ENCODE measurements at places on chromosomes 3 and 15.

DNA sequence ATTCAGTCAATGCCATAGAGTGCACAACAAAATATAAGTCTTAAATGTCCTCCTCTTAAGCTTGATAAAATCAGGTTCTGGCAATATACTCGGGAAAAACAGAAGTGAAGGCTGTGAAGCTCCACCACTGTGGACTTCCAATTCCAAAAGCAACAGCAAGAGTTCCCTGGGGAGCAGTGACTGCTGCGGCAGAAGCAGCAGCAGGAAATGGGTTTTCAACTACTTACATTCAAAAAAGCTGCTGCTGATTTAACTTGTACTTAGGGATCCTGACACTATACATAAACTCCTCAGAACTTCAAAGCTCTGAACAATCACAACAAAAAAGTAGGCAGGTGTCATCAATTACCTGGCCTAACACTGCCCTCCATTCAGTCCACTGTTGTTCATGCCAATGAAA lies 4.7 kb downstream of the CEP152 start:
- no peak for DNase-seq

DNA sequence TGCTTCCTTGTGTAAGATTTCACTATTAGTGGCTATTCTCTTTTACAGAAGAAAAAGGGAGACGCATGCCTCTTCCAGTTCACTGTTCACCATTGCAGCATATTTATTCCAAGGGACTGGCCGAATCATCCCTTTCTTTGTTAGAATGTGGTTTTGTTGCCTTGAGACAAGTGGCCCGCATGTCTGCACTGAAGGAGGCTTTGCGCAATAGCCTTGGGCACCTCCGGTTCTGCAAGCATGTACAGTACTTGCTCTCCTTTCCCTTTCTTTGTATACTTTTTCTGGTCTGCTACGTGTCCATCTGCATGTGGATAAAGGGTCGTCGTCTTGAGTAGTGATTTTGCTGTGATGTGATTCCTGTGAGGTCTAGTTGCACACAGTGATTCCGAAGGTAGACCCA lies 43.0 kb downstream of the FLNB start:
- no peak for DNase-seq

- DNase-seq: no peak
Observed at GRCh38 chr15:101491734-101492640, 2.5 kb upstream of the PCSK6 start.

DNA sequence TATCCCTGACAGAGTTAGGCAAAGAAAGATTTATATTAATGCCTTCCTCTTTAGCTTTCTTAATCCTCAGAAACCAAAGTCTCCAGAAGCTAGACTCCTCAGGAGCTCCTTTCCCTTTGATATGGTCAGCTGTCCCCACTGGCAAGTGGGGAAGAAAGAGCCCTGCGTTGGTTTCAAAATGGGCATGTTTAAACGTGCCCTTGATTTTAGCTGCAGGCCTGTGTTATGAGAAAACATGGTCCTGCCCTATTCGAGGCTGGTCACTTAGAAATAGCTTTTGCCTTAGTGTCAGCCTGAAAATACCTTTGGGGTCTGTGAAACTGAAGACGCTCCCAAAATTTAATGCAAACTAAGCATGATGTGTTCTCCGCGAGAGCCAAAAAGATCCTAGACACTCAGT lies 135.5 kb upstream of the RARB start:
- no peak for DNase-seq

DNA sequence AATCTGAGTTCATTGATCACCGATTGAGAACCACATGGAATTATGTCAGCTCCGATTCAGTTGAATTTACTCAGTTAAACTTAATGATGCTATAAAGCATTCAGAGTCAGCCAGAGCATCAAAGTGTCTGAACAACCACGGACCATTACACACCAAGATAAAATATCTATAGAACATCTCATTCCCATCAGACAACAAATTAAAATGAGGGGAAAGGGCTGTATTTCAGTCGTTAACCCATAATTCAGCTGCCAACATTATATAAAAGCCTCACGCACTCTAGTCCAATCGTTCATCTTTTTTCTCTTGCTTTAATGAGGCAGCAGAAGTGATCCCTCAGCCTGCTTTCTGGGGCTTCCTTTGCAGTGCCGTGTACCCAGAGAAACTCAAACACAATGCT lies 11.9 kb downstream of the CPNE4 start:
- no peak for DNase-seq

DNA sequence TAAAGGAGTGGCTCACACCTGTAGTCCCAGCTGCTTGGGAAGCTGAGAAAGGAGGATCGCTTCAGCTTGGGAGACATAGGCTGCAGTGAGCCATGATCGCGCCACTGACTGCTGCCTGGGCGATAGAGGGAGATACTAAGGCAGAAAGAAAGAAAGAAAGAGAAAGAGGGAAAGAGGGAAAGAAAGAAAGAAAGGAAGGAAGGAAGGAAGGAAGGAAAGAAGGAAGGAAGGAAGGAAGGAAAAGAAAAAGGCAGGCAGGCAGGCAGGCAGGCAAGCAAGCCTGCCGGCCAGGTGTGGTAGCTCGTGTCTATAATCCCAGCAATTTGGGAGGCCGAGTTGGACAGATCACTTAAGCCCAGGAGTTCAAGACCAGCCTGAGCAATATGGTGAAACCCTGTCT lies 15.3 kb downstream of the SLC28A1 start:
- DNase-seq: no peak

GRCh38 chr3:194399874-194400411 lies 877 bp upstream of the GP5 start:
- DNase-seq: no peak

DNA sequence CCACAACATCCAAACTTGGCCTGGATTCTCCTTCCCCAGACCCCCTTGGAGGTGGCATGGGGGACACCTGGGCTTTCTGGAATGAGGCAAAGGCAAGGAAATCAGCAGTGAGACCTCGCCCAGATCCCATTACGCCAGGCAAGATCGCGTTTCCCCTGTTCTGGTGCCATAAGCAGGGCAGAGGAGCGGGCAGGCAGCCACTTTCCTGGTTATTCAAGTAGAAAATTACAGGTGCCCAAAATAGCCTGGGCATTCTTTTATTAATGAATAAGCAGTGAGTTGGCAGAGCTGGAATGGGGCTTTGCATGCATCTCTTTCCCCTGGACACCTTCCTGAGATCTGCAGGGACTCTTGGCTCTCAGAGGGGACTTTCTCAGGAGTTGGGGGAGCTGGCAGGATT lies 31.5 kb upstream of the FAM107A start:
- DNase-seq: no peak

GRCh38 chr3:5520237-5520636 lies 332.7 kb downstream of the EDEM1 start:
- DNase-seq: no peak

DNA sequence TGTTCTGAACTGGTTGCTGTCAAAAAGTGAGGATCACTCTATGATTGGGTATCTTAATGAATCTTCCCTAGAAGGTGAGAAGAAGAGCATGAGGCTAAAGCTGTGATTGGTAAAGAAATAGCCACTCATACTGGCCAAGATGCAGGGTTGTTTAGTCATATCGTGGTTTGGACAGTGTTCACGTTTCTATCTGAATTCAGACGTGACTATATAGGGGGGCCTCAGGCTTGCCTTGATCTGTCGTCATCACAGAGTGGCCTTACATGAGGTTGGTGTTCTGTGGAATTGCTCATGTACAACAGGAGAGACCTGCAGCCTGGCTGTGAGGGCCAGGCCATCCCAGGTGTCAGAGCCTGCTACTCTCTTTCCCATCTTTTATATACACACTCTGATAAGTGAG lies 12.4 kb downstream of the RTP2 start:
- DNase-seq: no peak

DNA sequence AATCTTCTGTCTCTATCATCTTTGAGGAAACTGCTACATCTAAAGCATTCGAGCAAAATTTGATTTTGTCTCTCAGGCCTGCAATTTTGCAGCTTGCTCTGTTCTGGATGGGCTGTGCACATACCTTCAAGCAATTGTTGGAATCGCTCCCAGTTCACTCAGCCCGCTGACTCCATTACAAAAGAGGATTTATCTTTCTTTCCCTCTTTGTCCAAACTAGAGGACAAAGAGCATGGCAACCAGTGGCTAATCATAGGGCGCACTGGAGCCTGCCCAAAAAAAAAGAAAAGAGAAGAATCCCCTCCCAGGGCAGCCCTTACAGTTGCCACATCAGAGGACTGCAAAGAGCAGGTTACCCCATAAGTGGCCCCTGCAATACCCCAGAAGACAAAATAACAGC lies 49.0 kb upstream of the DUT start:
- DNase-seq: no peak

- no peak for DNase-seq
Observed at GRCh38 chr3:74539876-74540275, 74.6 kb downstream of the CNTN3 start.

- no peak for DNase-seq
Observed at GRCh38 chr3:140073278-140074045, 138.5 kb downstream of the CLSTN2 start.

GRCh38 chr15:63703641-63704240 lies 106.6 kb downstream of the FBXL22 start:
- DNase-seq: no peak

DNA sequence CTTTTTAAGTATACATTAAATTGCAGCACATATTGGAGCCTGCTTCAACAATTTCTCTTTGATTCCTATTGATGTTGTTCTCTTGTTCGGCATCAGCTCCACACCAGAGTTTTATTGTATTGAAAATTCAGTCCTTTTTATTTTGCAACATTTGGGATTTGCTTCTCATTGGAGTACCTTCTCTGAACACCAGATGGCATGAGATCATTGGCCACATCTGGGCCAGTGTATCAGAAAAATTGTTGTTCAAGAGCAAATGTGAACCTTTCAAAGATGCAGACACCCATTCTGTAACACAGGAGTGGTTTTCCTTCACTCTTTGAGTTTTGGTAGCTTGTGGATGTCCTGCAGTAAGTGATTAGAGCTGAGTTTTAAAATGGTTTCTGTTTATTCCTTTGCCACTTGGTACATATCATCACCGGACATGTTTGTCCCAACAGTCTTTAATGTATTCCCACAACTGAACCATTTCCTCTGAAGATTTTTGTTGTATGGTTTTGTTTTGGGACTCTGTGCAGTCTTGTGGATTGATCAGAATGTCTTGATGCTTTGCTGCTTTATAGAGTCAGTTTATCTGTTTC lies 96.1 kb downstream of the MCTP2 start:
- no peak for DNase-seq

- DNase-seq: no peak
Observed at GRCh38 chr15:49225572-49226281, 55.7 kb downstream of the GALK2 start.

DNA sequence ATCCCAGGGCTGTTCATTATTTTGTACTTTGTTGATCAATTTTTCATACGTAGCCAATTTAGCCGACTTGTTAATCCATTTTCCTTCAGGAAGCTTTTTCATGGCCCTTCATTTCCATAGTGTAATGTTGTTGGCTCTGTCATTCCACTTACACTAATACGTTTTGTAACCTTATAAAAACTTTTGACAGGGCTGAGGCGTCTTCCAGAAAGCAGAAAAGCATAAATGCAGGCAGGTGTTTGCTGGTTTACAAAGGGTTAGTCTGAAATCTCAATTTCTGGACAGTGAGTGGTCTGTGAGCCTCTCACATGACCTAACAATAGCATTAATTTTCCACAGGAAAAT lies 444.0 kb downstream of the OTOL1 start:
- no peak for DNase-seq

DNA sequence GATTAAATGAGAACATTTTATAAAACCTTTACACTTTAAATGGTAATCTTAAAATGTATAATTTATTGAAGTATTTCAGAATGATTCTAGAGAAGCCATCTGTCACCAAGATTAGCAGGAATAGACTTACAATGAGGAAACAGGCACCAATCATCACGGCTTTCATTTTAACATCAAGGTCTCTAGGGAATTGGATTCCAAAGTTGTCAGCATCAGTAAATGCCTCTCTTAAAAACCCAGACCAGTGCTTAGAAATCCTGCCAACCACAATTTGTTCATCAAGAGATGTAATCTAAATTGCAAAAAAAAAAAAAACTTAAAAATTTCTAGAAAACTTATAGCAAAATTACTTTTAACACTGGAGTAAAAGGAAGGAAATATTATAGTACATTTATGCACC lies 20.3 kb downstream of the PLSCR2 start:
- no peak for DNase-seq

GRCh38 chr15:58921267-58921790 lies 12.2 kb downstream of the SLTM start:
- DNase-seq: no peak

DNA sequence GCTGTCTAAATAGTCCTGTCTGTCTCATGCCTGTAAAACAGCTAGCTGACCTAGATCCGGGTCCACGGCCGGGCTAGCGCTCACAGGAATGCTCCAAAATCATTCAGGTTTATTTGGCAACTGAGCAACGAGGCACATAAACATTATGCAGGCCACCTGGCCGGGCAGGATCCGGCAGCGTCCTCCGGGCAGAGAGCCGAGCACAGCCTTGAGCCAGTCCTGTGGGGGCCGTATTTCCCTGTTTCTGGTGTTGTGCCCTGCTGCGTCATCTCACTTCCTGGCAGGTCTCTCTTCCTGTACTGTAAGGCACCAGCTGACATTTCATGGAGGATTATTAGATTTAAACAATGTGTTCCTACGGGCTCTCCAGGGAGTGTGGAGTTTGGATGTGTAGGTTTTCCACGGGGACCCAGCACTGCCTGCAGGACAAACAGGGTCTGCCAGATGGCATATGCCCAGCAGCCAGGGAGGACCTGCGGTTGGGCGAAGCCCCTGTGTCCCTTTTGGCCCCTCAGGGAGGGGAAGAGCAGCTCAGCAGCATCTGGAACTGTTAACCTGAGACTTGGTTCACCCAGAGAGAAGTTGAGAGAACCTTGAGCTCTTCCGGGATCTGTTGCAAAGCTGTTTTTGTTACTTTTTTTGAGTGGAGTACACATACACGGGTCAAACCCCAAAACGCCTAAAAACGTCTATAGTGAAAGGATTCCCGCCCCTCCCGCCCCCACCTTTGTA lies 16.6 kb upstream of the LRRK1 start:
- DNase-seq: no peak

GRCh38 chr15:51111061-51111460 lies 16.4 kb upstream of the TNFAIP8L3 start:
- no peak for DNase-seq

- DNase-seq: no peak
Observed at GRCh38 chr3:119579366-119580066, at the start of gene ADPRH. TSS of gene ADPRH (plus strand) at chr3:119579492. CDS start at chr3:119582170, 2,678 bp downstream.

DNA sequence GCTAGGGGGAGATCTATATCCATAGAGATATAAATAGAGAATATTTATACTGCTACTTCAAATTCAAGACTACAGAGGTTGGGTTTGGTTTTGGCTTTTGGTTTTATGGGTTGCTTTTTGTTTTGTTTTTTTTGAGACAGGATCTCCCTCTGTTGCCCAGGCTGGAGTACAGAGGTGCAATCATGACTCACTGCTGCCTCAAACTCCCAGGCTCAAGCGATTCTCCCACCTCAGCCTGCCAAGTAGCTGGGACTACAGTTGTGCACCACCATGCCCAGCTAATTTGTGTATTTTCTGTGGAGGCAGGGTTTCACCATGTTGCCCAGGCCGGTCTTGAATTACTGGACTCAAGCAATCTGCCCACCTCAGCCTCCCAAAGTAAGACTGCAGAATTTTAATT lies 3.9 kb upstream of the UBL7 start:
- no peak for DNase-seq

- no peak for DNase-seq
Observed at GRCh38 chr15:55694652-55695150, 48.3 kb downstream of the PRTG start.

GRCh38 chr3:184238246-184238818 lies 8.9 kb downstream of the VWA5B2 start:
- no peak for DNase-seq

GRCh38 chr3:4950351-4950784 lies 28.9 kb upstream of the BHLHE40 start:
- no peak for DNase-seq

Data from stimulated activated CD4-positive, alpha-beta T cell treated with anti-CD3 and anti-CD28 coated beads, Interleukin-1b, Interleukin-23, amount 100 ng/mL, for 1 hour (primary cell).